Tongue (tissue), 3 donors: ENCODE measurements at places on chromosomes 1 and 21. TPM values are rescaled to one million over a fixed set of nuclear protein-coding genes. Genes with fewer than 3 reads are reported as not detected.

Gene LCE3E
- total RNA-seq, result not detected

Gene PDE4B
- total RNA-seq, result 31.8 TPM

Gene CHRNB2
- total RNA-seq, result 0.72 TPM

Gene TRIM17
- not detected for total RNA-seq

Gene MPL
- not detected for total RNA-seq

Gene LCE3D
- total RNA-seq, result not detected

Gene OR2T11
- not detected for total RNA-seq

Gene TNNT2
- 98.3 TPM for total RNA-seq

Gene S100B
- 75.2 TPM for total RNA-seq

Gene CLEC20A
- total RNA-seq, result not detected

Gene CYYR1
- 12.6 TPM for total RNA-seq
